ENCODE measurements at places on chromosomes 5 and 9. TPM values are rescaled to one million over a fixed set of nuclear protein-coding genes. Genes with fewer than 3 reads are reported as not detected.

GRCh38 chr9:121019273-121019672 lies 30.8 kb downstream of the C5 start:
- DNase-seq, result no peak

GRCh38 chr5:21142791-21143190 lies 1154.8 kb upstream of the CDH18 start:
- DNase-seq, result no peak

- DNase-seq, result no peak
These were observed 59.4 kb upstream of the ERBIN start for GRCh38 chr5:65866837-65867521.

DNA sequence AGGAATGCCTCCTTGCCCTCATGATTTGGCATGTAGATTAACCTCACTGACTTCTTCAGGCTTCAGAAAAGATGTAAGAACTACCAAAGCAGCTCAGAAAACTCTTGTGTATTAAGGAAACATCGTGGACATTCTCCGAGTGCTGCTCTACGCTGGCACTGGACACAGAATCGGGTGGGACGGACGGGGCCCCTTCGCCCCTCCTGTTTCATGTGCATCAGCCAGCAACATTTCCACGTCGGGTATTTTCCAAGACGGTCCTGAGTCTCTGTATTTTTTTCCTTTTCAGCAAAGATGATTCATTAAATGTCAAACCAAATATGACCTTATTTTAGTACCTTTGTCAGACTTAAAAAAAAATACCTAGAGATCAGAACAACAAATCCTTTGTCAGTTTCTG lies 583.6 kb downstream of the CCDC171 start:
- no peak for DNase-seq

GRCh38 chr9:4301296-4301695 lies 1.4 kb upstream of the GLIS3 start:
- no peak for DNase-seq

DNA sequence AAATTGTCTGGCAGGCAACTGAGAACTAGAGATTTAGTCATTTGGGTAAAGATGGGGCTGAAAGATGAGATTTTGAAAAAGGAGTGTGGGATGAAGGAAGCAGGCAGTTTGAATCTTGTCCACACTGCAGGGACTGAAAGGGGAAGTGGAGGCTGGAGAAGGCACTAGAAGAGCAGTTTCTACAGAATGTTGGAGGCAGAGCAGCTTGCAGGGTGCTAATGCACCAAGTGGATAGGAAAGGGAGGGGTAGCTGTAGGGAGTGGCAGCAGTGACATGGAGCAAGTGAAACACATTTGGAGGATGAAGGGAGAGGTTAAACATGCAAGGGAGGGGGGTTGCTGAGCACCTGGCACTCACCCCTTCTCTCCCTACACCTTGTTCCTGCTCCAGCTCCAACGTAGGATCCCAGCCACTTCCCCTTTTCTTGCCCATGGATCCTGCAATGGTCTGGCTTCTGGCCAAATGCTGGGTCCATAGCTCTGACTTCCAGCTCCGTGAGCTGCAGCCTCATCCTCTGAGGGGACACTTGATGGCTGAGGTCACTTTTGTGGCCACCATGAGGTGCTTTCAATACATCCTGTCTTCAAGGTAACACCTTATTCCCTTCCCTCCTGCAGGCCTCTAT lies 30.0 kb upstream of the FGD3 start:
- DNase-seq, result no peak

GRCh38 chr9:70478963-70479641 lies 64.6 kb upstream of the KLF9 start:
- no peak for DNase-seq

- no peak for DNase-seq
These were observed 135.0 kb downstream of the HSD17B3 start for GRCh38 chr9:96167011-96167410.

GRCh38 chr5:77806213-77806843 lies 30.2 kb upstream of the TBCA start:
- DNase-seq, result no peak

- no peak for DNase-seq
These were observed 1414.9 kb upstream of the NUDT12 start for GRCh38 chr5:104977529-104977928.

GRCh38 chr5:71904852-71905251 lies 185.8 kb downstream of the CARTPT start:
- no peak for DNase-seq

DNA sequence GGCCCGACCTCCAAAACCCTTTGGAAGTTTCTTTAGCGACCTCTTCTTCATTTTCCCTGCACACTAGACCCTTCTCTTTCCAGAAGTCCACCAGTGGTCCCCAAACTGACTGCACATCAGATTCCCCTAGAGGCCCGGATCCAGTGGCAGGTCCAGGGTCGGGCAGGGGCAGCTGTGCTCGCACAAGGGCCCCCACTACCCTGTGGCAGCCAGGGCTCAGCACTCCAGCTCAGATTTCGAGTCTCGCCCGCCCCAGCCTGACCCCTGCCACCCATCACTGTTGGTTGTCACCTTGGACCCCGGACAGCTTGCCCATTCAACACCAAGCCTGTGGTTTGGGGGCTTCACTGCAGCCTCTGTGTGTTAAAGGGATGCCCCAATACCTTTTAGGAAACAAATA lies 7.8 kb upstream of the ZDHHC12 start:
- DNase-seq, result no peak

DNA sequence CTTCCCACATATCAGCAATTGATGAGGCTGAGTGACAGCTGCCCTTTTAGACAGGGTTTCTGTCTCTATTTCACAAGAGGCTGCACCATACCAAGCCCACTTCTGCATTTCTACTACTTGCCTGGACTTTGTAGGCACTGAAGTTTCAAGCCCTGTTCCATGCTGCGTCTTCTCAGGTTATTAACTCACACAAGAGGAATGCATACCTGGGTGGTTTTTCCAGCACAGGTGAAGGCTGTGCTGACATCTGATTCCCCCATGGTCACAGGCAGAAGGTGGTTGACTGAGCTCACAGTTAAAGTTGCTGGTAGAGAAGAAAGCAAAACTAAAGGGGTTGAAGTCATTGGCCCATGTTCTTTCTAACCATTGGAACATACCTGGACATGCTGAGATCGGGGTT lies 86.6 kb downstream of the MAMDC2 start:
- DNase-seq, result no peak

- no peak for DNase-seq
These were observed 14.5 kb downstream of the ADAMTS13 start for GRCh38 chr9:133436681-133437080.

DNA sequence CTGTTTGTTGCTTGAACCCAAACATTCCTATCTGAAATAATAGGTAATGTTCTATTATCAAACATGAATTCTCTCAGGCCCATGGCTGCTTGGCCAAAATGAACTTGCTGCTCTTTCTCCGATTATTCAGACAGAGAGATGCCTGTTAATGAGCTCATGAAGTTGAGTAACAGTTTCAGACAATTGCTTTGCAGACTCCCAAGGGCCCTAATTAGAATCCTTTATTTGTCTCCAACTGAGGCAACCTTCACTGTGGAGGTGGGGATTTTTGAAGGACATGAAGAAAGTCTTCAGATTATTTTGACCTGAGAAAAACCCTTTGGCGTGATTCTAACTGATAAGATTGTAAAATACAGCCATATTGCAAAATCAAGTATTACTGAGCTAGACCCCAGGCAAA lies 466.7 kb downstream of the NFIB start:
- no peak for DNase-seq

DNA sequence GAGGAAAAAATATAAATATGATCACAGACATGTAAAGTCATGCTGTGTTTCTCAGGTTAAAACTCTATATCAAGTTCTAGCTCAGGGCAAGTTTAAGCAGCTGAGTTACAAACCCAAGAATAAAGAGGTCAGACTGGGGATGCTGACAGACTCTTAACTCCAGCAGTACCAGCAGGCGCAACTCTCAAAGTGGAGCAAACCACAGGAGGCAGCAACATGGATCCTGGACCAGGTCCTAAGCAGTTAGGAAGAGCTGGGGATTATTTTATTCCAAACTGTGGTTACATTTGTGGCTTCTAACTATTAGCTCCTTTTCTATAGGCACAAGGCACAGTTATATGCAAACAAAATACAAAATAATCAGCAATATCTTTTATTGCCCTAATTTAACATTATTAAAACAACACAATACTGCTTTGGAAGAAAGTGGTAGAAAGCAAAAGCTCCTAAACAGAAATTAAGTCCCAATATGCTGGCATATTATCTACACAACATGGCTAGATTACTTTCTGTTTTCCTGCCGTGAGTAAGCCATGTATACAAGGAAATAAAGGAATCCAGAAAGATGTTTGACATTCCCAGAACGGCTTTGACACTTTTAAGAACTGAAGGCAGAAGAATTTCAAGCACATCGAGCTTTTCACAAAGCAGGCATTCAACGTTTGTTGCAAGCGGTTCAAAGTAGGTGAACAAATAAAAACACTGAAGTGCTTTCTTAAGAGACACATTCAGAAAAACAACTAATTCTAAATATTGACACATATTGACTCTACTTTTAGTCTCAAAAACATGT lies 378.8 kb upstream of the ZNF608 start:
- no peak for DNase-seq

DNA sequence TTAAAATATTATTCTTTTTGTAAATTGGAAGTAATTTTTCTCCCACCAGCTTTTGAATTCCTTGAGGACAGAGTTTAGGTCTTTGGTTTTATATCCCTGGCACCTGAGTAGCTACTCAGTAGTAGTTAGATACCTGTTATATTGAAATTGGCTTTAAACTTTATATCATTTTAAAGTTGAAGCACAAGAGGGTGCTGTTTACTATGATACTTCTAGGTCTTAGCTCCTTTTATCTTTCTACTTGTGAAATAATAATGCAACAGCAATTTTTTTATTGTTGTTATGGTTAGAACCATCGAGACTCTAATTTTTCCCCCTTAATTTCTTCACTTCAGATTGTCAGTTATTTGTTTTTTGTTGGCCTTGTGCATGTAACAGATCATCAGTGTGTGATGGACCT lies 46.3 kb downstream of the AP3S1 start:
- DNase-seq, result no peak

The S1PR3 gene
- total RNA-seq, result 13.9 TPM

The P4HA2 gene
- total RNA-seq, result 15.7 TPM

The NME5 gene
- 0.71 TPM for total RNA-seq

The AJM1 gene
- 1.00 TPM for total RNA-seq

The ZDHHC11 gene
- total RNA-seq, result 11.0 TPM

The CCDC187 gene
- total RNA-seq, result not detected

The CENPP gene
- 4.0 TPM for total RNA-seq

The GRXCR2 gene
- not detected for total RNA-seq

The GFPT2 gene
- total RNA-seq, result 187 TPM

All from mesenteric fat pad (tissue), 1 donor.